Fibroblast of skin of left quadriceps (primary cell): ENCODE measurements at places on chromosomes 7 and 10.
A peak's percentile ranks its signal among the peaks of the same experiment; 100 is the strongest.

GRCh38 chr7:37352974-37353948 is 95.4 kb downstream of the ELMO1 start:
- DNase-seq: no peak

DNA sequence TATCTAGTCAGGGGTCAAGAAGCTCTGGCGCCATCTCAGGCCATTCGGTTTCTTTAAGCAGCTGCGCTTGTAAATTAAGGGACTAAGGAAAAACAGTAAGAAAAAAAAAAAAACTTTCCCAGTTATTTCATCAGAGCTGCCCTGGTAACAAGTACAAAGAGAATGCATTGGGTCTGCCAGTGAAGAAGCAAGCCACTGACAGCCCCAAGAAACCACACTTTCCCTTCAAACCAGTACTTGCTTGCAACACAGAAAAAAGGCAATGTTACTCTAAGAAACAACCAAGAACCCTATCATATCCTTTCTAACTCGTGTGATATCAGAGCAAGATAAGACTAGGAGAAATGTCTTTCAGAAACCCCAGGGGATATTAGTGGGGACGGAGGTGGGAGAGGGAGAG is 40.6 kb upstream of the AOAH start:
- DNase-seq: no peak

DNA sequence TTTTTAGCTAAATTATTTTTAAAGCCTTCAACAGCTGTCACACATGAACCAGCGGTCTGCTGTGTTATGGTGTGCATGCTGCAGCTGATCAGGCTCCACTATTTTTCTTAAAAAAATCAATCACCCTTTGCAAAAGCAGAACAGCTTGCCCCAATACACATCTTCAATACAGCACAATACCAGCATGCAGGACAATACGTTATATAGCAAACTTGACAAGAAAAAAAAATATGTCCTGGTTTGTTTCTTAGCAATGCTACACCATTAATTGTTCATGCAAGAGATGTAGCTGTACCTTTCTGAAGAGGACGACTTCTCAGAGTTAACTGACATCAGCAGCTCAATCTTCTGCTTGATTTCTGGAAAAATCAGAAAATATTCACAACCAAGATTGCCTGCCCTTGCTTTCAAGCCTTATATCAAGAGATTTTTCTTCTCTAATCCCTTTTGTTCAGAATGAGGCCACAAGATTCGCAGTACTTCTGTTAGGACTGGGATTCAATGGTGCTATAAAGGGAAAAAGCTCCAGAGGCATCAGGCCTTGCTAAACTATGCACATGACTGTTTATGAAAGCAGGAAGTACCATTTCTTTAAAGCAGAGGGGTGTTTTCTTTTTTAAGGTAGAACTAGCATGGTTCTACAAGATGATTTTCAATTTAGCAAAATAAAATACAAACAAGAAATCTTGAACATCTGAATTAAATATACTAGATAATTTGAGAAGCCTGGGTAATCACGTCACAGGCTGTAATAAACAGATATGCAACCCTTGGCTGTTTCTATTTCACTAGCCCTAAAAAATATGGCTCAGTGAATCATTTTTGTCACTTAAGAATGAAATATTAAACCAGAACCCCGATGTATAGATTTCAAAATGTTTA is 120.0 kb downstream of the SRPK2 start:
- DNase-seq: peak; percentile 45

- DNase-seq: no peak
Observed at GRCh38 chr10:45585131-45585530, 87.4 kb downstream of the ZFAND4 start.

DNA sequence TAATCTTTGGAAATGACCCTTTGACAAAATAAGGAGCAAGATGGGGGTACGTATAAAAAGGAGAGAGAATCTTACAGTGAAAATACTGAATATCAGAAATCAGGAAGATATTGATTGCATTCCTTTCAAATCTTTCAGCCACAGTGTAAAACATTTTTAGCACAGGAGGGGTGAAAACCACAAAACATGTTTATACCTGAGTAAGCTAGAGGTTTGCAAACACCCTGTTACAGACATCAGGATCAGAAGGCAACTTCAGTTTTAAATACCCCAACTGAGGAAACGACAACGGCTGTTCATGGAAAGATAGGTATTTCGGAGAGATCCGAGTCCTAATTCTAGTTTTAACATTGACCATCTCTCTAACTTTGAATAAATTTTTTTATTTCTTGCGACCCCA is 69.1 kb upstream of the ITGB1 start:
- DNase-seq: no peak
